ENCODE measurements at places on chromosomes 16 and 17.
A peak's percentile ranks its signal among the peaks of the same experiment; 100 is the strongest.

DNA sequence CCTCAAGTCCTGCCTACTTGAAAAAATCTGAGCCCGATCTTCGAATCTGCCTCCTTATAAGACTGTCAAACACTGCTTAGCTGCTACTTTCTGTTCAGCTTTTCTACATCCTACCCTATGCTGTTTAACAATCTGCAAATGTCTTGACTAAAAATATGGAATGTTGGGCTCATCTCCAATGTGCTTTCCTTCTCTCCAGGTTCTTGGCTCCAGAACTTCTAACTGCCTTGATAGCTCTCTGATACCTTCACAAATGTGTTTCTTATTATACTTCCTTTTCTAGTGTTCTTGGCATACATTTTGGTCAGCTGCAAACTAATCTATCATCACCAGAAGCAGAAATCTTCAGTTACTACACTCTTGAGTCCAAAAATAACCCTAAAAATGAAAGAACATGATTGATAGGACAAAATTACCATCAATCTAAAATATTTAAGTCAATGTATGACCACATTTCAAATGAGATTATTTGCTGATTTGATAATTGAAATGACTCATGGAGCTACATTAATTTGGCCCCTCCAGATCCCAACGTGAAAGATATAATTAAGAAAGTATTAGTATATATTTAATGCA is 372.3 kb upstream of the MON1B start:
- no peak for DNase-seq

GRCh38 chr16:80666378-80667250 is 125.8 kb downstream of the DYNLRB2 start:
- DNase-seq, result no peak

DNA sequence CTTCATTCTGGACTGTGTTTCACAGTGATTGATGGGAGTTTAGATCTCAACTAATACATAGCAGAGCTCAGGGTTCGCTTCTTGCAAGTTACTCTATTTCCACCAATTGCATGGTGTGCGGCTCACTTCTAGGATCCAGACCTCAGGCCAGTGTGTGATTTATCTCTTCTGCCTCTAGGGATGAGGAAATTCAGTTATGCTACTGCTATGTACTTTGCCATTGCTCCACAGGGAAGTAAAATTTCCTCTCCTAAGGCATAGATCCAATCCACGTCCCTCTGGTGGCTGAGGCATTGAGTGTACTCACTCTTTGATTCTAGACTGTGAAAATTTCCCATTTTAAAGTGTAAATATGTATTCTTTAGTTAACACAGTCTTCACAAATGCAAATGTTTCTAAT is 214.1 kb downstream of the HS3ST3B1 start:
- no peak for DNase-seq

DNA sequence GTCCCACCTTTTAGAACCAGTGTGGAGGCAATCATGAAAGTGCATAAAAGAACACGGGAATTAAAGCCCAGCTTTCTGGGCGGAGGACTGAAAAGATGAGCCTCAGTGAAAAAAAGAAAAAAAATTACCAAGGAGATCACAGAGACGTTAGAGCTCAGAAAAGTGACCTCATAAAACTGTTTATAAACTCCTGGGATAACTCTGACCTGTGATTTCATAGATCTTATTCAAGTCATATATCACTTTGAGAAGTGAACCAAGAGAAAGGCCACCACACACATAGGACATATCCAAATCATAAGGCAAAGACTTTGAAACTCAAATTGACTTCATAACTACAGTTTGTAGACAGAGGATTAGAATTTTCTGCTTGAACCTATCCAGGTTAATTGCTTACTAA is 90.1 kb downstream of the KCNJ2 start:
- no peak for DNase-seq

DNA sequence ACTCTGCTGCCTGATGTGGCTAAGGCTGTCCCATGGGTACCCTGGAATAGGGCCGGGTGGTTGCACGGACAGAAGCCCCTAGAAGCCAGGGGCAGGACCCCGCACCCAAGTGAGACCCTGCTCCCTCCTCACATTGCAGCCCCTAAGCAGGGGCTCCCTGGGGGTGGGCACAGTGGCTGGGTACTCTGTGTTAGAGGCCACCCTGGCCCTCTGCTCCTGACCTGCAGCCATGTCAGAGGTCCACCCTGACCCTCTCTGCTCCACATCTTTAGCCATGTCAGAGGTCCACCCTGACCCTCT is 2.1 kb downstream of the CBFA2T3 start:
- DNase-seq, result no peak

- DNase-seq, result no peak
These were observed 118.9 kb downstream of the MSI2 start for GRCh38 chr17:57375040-57375769.

DNA sequence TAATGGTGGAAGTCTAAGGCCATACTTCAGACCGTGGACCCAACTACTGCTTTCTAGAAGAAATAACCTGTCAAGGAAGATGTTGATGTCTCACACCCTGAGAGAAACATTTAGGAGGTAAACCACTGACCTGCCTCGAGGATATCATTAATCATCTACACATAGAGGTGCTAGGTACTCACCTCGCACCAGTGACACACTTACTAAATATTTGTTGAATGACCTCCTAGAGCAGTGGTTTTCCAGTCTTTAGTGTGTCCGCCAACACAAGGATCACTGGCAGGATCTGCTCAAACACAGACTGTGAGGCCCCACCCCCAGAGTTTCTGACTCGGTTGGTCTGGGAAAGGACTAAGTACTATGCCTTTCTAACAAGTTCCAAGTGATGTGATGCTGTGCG is 197.4 kb upstream of the CACNG5 start:
- no peak for DNase-seq

DNA sequence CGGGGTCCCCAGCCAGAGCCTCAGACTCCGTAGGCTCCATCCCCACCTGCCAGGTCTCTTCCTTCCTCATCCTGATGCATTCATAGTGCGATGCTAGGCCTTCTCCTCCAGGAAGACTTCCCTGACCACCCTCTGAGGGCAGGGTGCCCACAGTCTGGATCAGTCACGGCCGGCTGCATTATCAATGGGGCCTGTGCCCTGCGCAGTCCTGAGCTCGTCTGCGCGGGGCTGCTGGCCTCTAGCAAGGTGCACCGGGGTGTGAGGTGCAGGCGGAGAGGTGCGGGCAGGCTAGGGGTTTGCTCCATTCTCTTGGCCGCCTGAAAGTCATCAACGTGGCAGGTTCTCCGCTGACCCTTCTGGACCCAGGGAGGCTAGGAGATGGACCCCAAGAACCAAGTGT is 56.9 kb upstream of the ACSF3 start:
- no peak for DNase-seq

DNA sequence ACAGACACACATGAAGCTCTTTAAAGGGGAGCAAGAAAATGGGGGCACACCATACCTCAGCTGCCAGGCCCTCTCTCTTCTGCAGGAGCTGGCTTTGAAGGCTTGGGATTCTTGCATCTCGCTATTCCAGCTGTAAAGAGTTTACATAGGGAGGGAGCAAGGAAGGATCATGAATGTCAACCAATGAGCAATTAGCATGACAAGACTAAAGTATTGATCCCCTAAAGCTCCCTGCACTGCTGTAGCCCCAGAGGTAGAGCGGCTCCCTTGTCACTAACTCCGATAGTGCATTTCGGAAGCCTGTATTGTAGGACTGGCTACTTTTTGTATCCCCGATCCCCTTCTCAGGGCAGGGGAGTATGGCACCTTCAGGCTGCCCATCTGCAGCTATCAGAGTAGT is 113.4 kb upstream of the PMFBP1 start:
- DNase-seq, result no peak

DNA sequence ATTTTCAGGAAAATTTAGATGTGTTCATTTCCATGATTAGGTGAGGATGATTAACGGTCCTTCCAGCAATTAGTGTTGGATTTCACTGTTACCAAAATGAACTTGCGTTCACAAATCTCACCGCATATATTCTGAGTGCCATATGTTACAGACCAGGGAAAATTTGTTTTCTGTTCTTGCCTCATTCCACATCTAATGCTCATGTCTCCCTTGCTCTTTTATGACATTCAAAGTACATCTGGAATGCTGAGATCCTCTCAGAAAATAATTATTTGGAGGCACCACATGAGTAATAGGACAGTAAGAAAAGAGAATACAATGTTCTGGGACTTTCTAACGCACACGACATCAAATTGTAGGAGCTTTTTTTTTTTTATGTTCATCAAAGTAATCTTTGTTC is 406.5 kb downstream of the SHISA9 start:
- DNase-seq, result no peak

GRCh38 chr16:84141143-84141670 is 3.8 kb downstream of the HSDL1 start:
- peak; percentile 30 for DNase-seq

DNA sequence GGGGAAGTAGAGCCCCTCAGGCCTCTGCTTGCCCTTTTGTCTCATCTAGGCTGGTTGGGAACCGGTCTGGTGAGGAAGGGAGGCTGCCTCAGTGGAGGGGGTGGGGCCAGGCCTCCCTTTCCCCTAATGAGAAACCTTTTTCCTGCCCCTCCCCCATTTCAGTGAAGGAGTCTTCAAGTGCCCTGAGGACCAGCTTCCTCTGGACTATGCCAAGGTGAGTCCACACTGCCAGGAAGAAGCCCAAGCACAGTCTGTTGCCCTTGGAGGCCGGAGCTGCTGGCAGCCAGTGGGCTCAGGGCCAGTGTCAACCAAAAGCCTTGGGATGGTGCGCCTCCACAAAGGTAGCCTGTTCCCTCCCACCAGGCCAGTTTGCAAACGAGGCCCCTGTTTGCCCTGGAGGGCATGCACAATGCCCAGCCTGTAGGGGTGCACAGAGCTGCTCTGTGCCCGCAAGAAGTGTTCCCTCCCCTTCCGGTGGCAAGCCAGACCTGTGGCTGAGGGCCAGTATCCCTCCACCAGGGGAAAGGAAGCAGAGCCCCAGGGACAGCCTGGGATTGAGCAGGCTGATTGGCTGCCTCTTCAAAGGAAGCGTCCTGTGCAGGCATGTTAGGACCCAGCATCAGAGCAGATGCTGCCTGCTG is 3.4 kb downstream of the TRAF4 start:
- peak; percentile 42 for DNase-seq
